ENCODE measurements at places on chromosomes 2 and 18.

DNA sequence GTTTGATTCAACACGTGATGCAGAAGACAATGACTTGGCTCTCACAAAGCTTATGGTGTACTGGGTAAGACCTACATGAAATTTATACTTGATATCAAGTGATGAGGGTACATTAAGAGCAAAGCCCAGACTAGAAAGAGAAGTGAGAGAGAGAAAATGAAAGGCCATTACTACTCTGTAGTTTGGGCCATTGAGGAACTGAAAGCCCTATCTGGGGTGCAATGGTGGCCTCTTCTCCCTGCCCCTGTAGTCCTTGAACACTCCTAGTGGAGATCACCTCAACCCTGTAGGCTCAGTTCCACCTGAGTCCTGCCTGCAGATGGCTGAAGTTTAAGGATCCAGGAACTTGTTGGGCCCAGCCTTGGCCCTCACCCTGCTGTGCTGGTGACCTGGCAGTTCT lies 569.8 kb upstream of the MEX3C start:
- no peak for DNase-seq

- DNase-seq: no peak
These were observed 47.3 kb downstream of the CD8B2 start for GRCh38 chr2:106534471-106534870.

- DNase-seq: peak; percentile 75
These were observed 44.9 kb upstream of the YWHAQ start for GRCh38 chr2:9675415-9676351.

DNA sequence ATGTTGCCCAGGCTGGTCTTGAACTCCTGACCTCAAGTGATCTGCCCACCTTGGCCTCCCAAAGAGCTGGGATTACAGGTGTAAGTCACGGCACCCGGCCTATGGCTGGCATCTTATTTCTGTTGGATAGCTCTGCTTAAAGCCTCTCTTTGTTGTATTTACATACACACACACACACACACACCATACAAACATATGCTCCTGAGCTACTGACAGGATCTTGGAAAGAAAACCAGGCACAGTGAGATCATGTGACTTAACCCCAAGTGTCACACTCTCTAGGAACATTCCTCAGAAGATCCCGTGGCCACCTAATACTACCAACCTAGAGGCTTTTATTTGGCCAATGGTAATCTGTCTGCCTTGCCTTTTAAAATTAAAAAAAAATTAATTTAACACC lies 85.1 kb upstream of the HAAO start:
- no peak for DNase-seq

- DNase-seq: no peak
These were observed 17.8 kb downstream of the CFAP210 start for GRCh38 chr2:169676357-169676756.

GRCh38 chr2:80151651-80152050 lies 152.9 kb downstream of the LRRTM1 start:
- DNase-seq: no peak

DNA sequence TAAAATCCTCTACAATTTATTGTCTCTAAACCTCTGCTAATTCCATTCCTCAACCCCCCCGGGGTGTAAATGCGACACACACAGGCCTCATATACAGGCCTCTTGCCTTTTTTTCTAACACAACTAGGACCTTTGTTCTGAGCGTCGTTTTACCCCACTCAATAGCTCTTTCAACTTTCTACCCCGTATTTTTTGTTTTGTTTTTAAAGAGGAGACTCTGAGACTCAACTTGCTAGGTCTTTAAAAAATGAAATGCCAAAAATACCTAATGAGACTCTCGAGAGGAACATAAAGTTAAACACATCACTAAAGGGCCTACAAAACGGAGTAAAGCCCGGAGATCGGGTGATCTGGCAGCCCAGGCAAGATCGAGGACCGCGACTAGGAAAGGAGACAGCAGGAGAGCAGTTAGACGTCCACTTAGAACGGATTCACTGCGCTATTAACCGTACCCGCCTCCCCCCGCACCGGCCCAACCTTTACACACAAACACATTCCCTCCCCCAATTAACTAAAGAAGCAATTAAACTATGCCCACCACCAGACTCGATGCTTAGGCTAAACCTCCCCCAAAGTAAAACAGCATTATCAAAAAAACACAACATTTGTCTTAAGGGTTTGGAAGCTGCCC lies 1.7 kb downstream of the TRIP12 start:
- DNase-seq: no peak

DNA sequence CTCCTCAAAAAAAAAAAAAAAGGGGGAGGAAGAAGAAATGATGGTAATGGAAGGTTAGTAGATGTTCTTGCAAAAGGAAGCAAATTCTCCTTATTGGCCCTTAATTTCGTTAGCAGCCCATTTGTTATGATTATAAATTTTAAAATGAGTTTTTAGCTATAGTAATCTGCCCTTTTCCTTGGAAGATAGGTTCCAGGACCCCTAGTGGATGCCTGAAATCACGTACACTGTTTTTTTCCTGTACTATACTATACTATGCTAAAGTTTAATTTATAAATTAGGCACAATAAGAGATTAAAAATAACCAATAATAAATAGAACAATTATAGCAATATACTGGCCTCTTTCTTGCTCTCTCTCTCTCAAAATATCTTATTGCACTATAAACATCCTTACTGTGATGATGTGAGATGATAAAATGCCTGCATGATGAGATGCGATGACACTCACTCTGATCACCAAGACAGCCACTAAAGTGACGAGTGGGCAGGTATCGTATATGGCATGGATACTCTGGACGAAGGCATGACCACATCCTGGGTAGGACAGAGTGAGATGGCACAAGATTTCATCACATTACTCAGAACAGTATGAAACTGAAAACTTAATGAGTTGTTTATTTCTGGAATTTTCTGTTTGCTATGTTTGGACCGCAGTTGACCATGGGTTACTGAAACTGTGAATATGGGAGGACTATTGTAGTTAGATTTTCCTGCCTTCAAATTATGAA lies 87.2 kb downstream of the KCTD18 start:
- no peak for DNase-seq

DNA sequence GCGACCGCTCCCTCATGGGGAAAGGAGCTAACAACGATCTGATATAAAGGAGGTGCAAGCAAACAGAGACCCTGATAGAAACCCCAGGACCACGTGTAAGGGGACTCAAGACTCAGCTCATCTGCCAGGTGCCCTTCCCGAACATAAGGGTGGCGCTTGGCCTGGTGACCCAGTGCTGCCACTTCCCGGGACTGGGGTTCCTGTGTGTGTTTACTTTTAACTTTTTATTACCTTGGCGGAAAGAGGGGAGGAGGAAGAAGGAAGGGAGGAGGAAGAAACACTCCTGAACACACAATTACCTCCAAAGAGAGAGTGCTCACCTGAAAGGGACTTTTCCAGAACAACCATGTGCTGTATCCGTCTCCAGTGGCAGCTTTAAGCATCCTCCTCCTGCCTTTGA lies 56.5 kb upstream of the EDAR start:
- DNase-seq: no peak

DNA sequence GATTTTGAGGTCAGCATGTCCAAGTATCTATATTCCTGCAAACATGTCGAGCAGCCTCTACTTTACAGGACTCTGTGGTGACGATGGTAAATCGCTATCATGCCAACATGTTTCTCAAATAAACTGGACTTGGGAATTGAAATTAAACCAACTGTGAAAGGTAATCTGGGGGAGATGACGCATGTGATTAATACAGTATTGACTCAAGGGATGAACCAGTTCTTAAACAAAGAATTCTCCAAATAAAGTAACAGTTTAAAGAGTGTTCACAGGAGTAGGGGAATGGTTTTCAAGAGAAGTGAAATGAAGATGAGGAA lies 54.3 kb downstream of the THUMPD2 start:
- DNase-seq: no peak

GRCh38 chr18:62396381-62396780 lies 71.3 kb downstream of the TNFRSF11A start:
- no peak for DNase-seq

GRCh38 chr2:88503771-88504170 lies 51.3 kb upstream of the FOXI3 start:
- no peak for DNase-seq

DNA sequence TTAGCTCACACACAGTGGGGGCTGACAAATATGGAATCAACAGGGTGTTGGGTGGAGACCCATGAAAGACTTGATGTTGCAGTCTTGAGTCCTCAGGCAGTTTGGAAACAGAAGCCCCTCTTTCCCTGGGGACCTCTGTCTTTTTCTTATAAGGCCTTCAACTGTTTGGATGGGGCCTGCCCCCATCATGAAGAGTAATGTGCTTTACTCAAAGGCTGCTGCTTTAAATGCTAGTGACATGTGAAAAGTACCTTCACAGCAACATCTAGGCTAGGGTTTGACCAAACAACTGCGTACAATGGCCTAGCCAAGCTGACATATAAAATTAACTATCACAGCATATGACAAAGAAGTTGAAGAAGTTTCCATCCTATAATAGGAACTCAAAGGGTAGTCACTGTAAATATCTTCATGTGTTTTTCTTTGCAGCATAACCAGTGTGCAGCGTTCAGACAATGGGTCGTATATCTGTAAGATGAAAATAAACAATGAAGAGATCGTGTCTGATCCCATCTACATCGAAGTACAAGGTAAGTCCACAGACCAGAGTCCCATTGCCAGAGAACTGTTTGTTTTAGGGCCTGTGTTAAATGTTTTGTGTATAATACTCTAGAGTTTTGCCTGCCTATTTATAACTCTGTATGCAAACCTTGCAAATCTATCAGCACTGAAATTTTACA lies 46.3 kb downstream of the MERTK start:
- no peak for DNase-seq

DNA sequence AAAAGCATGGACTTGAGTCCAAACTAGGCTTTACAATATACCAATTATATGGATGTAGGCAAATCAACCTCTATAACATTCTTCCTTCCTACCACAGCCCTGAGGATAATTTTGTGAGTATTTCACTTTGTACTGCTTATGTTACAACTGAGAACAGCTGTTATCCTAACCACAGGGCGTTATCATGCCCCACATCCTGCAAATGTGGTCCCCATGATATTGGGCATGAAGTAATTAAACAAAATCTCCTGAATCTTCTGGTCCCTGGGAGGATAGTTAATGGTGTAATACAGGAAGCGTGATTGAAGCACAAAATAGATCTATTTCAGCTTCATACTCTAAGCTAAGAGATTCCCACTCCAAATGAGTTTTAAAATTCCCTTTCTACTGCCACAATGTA lies 223.6 kb downstream of the CDH20 start:
- DNase-seq: no peak

GRCh38 chr18:3873698-3874097 lies 423.7 kb downstream of the TGIF1 start:
- DNase-seq: no peak

GRCh38 chr18:7089369-7089768 lies 28.2 kb downstream of the LAMA1 start:
- DNase-seq: no peak

- DNase-seq: no peak
These were observed 78.0 kb upstream of the MGAT5 start for GRCh38 chr2:134175834-134176233.

GRCh38 chr2:128280901-128281321 lies 37.8 kb downstream of the HS6ST1 start:
- no peak for DNase-seq

DNA sequence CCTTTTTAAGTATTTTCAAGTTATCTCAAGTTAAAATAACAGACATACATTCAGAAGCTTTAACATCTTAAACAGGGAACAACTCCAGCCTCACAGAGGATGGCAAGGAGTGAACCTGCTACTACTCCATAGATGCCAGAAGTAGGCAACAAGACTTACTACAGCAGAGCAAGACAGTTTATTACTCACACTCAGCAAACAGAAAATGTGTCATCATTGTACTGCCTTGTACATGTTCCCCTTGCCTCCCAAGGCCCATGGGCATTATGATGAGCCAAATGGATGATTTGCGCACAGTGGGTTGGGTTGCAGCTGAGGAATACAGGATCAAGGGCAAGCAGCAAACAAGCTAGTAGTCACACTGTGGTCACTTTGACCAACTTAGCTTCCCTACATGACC lies 80.6 kb upstream of the VRK2 start:
- DNase-seq: no peak

DNA sequence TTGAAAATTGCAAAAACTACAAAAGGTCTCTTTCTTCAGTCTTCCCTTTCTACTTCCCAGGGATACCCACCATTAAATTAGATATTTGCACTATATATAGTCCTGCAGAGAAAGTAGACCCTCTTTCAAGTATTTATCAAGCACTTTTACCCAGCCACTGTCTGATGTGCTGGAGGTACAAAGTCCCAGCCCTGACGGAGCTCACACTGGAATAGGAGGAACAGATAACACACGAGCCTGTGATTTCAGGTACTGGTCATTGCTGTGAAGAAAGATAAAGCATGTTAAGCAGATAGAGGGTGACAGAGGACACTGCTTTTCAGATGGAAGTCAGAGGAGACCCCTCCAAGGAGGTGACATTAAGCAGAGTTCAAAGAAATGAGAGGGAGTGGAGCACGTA lies 19.6 kb downstream of the SEC11C start:
- no peak for DNase-seq

DNA sequence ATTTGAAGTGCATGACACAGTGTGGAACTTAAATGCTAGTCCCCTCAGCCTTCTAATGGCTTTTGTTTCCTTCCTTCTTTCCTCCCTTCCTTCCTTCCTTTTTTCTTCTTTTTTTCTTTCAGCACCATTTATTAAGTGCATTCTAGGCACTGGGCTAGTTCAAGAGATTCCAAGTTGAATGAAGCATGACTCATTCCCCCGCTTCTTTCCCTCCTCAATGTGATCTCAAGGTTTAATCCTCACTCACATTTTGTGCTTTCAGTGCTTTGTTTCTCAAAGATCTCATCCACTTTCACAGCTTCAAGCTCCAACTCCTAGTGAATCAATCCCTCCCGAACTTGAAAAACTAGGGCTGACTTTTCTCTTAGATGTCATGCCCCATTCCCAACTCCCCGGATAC lies 90.1 kb downstream of the LBH start:
- DNase-seq: no peak

DNA sequence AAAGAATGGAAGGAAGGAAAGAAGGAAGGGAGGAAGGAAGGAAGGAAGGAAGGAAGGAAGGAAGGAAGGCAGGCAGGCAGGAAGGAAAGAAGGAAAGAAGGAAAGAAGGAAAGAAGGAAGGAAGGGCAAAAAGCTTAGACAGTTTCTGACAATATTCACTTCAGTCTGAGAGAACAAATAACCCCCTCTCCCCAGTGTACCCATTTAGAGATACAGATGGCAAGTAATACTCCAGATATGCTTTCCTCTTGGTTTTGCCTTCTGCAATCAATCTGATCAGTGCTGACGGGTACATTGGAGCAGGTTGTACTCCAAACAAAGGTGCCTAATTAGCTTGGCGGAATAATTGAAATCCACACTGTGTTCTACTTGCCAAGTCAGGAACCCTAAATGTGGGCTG lies 534.6 kb upstream of the TMEFF2 start:
- no peak for DNase-seq
